AML-193 (cell line): ENCODE measurements at places on chromosomes 1 and 21.

- DNase-seq, result no peak
Observed at GRCh38 chr1:211587123-211587522, 8.2 kb upstream of the SLC30A1 start.

DNA sequence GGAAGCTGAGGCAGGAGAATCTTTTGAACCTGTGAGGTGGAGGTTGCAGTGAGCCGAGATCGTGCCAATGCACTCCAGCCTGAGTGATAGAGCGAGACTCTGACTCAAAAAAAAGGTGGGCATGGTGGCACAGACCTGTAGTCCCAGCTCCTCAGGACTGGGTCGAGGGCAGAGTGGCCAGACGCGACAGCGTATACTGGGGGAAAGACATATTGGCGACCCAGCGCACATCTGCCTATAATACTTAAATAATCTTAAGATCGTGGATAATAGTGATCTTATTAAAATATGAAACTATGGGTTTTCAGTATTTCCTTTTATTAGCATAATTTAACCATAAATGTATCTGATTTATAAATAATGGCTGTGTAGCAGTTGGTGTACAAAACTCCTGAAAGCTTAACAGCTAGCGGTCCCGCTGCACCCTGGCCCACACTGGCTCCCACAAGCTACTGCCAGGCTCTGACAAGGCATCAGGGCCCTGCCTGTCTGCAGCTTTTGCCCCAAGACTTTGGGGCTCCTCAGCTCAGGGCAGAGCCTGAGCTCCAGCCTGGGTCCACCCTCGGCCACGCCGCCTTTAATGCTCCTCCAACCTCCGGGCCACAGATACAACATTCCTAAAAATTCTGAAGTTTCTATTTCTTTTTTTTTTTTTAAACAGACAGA lies 2.7 kb upstream of the AURKAIP1 start:
- DNase-seq, result no peak

DNA sequence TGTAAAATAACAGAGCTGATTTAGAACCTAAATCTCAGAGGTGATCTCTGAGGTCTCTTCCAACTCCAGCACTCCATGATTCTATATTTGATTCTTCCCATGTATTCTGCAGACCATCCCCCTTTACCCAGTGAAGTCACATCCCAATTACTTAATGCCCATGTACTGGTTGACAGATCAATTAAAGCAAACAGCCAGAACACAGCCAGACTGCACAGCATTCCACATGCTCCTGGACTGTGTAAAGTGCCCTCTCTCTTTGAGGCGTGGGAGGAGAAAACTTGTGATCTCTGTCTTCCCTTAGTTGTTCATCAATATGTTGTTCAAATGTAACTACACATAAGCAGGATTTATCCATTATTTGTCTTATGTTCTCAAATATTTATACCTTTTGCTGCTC lies 18.1 kb downstream of the NOS1AP start:
- DNase-seq, result no peak

DNA sequence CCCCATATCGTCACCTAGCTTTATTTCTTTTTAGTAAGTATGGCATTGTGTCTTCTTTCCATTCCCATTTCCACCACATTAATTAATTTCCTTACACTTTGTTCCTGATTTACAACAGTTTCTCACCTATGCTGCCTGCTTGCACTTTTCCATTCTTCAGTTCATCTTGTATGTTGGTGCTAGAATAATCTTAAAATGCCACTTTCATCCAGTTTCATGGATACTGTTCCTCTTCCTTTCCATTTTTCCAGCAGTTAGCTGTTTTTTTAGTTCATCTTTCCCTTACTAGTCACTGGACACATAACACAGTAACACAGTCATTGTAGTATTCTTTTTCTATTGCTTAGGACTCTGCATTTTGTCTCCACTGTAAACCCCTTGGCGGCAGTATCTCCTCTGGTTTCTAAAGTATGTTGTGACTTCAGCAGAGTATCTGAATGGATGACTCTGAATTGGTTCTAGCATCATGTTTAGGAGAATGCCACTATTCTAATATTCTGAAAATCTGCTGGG lies 2.1 kb downstream of the CDC7 start:
- peak; percentile 37 for DNase-seq

- no peak for DNase-seq
Observed at GRCh38 chr1:57307392-57308170, 116.3 kb downstream of the DAB1 start.

DNA sequence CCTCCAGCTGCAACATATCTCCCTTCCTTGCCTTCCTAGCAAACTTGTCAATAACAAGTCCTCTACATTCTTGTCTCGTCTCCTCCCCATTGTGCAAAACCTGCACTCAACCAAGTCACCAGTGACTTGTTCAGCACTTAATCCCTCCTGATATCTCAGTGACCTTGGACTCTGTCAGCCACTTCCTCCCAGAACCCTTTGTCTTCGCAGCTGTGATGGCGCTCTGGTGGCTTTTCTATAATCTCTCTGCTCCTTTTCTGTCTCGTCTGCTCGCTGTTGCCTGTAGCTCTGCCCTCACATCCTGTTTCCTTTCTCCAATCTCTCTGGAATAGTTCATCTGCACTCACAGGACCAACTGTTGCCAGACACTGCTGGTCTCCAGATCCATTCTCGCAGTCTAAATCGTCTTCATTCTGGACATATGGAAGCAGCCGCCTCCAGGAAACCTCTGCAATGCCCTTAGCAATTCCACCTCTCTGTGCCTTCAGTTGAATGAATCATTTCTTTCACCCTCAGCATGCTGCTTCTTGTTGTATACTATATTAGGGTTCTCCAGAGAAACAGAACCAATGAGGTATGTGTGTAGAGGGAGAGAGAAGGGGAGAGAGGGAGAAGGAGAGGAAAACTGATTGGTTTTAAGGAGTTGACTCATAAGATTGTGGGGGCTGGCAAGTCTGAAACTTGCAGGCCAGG lies 17.4 kb upstream of the IFNAR2 start:
- DNase-seq, result no peak

DNA sequence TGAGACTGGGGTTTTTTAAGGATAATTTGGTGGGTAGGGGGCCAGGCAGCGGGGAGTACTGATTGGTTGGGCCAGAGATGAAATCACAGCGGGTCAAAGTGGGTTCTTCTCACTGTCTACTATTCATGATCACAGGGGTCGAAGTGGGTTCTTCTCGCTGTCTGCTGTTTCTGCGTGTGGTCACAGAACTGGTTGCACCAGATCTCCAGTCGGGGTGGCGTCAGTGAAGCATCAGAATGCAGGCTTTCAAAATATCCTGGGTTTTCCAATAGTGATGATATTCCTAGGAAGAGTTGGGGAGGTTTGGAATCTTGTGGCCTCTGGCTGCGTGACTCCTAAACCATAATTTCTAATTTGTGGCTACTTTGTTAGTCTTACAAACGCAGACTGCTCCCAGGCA lies 45.1 kb downstream of the TRPM2 start:
- no peak for DNase-seq

- no peak for DNase-seq
Observed at GRCh38 chr1:68624233-68624632, 127.4 kb upstream of the DEPDC1 start.

DNA sequence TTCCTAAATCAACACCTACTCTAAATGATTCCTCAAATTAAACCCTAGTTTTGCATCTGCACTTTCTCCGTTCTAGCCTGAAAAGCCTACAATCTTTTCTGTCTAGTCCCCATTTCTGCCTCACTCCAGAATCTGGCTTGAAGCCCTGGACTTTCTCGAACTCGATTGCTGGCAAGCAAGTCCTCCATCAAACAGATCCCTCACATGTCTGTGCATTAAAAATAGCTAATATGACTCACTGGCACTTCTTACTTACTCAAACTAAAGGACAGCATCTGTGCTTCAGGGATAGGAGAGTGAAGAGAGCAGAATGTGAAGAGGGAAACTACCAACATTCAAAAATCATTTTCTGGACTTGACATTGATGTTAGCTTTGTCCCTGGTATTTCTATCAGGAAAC lies 51.8 kb upstream of the CXADR start:
- DNase-seq, result no peak

- DNase-seq, result peak; percentile 39
Observed at GRCh38 chr1:162570718-162571117, 9.2 kb downstream of the UAP1 start.

DNA sequence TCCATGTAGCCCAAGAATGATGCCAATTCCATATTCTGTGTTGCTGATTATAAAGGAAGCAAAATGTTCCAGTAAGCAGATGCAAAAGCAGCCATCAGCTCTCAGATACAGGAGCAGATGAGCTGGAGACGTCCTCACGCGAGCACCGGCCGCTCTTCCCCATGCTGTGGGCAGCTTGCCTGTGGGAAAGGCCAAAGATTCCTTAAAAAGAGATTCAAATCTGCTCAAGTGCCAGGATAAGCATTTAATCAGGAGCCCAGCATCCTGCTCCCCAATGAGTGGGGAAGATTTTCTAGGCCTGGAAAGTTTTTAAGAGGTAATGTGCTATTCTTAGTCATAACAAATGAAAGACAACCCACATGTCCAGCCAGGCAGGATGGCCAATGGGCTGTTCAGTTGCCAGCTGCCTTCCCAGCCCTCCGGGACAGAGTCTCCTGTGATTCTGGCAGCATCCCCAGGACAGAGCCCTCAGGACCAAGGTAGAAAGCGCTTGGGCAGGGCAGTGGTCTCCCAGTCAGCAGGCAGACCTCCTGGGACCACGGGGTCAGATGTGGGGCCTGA lies 108.2 kb upstream of the TMPRSS2 start:
- DNase-seq, result no peak

- peak; percentile 33 for DNase-seq
Observed at GRCh38 chr1:50704126-50704525, 255.9 kb downstream of the FAF1 start.

DNA sequence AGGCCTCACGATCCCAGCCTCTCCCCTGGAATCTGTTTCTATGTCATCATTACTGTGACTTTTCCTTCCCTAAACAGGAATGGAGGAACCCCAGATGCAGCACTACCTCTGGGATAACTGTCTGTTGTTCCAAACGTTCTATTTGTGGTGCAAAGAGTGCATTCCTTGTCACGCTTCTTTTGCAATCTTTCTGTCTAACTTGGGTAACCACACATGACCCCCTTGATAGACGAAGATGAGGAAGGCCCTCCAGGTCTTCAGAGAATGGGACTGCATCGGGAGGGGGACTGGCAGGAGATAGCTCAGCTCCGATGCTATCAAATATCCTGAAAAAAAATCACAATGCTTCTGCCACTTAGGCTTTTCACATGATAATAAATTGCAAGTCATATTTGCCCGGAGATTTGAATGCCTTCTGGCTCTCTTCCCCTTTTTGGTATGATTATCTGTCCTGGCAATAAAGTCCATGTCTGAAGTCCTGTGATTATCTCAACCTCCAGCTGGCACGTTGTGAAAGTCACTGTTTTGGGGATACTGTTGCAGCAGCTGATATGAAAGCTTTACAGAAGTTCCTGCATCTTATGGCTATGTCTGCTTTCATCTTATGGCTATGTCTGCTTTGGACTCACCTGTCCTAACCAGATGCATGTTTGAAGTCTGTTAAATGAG lies 148.7 kb upstream of the LMO4 start:
- DNase-seq, result peak; percentile 94

DNA sequence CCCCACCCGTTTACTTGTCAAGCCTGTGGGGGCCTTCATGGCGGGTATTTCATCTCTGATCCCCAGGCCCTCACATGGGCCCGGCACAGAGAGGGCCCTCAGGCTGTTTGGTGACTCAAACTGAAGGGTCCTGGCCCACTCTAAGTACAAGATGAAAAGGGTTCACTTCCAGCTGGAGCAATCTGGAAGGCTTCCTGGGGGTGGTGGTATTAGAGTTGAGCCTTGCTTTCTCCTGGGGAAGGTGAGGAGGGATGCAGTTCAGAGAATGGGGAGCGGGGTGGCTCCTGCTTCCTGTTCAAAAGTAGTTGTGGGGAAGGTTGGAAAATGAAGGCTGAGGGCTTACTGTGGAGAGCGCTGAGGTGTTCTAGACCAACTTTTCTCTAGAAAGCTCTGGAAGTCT lies 47.7 kb downstream of the DHRS3 start:
- no peak for DNase-seq

DNA sequence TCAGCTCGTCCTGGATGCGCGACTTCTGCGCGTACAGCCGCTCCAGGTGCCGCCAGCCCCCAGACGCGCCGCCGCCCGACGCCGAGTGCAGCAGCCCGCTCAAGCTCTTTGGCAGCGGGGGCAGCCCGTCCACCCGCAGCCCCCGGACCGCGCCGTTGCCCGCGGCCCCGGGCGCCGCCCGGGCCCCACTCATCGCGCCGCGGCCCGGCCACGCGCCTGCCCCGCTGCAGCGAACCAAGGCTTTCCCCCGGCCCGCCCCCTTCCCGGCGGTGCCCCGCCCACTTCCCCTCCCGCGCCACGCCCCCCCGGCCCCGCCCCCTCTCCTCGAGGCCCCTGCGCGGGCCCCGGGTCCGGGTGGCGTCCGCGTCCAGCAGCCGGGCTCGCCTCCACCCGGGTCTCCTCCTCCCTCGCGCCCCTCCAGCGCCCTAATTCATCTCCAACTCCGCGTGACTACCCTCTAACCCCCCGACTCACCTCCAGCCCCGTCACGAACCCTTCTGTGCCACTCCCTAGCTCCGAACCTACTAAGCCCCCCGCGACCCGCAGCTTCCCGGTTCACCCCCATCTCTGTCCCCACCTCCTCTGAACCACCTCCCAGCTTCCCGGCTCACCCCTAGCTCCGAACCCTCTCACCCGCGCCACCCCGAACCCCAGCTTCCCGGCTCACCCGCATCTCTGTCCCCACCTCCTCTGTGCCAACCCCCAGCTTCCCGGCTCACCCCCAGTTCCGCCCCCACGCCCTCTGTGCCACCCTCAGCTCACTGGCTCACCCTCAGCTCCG lies at the start of gene FAM89A:
FAM89A (minus strand) TSS at position 236 of the 781 bp plus-strand sequence; CDS start at position 193, 43 bp downstream.
- peak; percentile 2 for DNase-seq

- DNase-seq, result peak; percentile 22
Observed at GRCh38 chr1:81549588-81550127, 251.1 kb upstream of the ADGRL2 start.

GRCh38 chr1:43531906-43532584 lies 1.4 kb downstream of the PTPRF start:
- no peak for DNase-seq

GRCh38 chr1:9801909-9802308 lies 21.9 kb downstream of the CLSTN1 start:
- DNase-seq, result no peak

DNA sequence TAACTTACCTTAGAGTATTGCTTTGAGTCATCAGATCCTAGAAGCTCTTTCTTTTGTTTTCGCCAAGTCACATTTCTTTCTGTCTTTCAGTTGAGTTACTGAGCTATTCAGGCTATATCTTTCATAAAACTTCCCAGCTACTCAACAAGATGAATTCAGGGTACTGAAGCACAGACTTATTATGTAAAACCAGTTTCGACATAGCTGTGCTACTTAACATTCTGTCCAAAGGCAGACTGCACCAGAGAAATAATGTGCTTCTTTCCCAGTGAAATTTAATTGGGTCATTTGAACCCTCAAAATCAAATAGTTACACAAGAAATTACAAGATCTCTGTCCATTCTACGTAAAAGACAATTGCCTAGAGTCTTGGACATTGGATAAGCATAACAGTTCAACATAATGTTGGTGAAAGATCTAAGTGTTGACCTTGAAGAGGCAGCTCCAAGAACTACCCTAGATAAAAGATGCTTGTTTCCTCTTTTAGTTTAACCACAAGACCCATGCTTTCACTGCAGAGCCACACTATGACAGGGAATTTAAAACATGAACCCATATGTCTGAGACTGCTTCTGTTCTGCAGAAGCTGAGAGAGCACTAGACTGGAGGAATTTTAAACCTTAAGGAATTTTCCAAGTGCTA lies 163.2 kb downstream of the LRRC40 start:
- peak; percentile 81 for DNase-seq
